ENCODE measurements at places on chromosomes 11 and 22.

- DNase-seq, result no peak
Observed at GRCh38 chr11:12473381-12473780, 96.0 kb downstream of the PARVA start.

GRCh38 chr11:64444838-64445441 lies 86.0 kb downstream of the RPS6KA4 start:
- no peak for DNase-seq

GRCh38 chr11:130408401-130408890 lies 20.0 kb downstream of the ADAMTS8 start:
- no peak for DNase-seq

DNA sequence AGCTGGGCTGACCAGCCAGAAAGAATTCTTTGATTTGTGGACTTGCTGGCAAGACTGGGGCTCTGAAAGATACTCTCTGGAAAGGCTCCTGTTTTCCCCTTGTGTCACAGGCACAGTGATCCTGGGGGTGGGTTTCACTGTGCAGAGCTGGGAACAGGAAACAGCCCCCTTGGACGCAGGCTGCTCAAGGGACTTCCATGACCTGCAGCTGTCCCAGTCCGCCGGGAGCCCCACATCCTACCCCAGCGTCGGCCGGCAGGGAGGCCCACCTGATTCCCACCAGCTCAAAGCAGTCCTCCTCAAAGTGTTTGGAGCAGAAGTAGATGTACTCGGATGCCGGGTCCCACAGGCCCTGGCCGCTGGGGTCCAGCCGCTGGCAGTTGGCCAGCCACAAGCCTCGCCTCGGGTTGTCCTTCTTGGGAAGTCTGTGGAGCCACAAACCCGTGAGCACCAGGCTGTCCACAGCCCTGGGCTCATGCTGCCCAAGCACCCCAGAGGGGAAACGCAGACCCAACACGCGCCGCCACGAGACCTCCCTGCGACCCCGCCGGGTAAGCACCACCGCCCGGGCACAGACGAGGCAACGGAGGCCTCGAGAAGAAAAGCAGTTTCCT lies 824 bp downstream of the THAP7 start:
- no peak for DNase-seq

DNA sequence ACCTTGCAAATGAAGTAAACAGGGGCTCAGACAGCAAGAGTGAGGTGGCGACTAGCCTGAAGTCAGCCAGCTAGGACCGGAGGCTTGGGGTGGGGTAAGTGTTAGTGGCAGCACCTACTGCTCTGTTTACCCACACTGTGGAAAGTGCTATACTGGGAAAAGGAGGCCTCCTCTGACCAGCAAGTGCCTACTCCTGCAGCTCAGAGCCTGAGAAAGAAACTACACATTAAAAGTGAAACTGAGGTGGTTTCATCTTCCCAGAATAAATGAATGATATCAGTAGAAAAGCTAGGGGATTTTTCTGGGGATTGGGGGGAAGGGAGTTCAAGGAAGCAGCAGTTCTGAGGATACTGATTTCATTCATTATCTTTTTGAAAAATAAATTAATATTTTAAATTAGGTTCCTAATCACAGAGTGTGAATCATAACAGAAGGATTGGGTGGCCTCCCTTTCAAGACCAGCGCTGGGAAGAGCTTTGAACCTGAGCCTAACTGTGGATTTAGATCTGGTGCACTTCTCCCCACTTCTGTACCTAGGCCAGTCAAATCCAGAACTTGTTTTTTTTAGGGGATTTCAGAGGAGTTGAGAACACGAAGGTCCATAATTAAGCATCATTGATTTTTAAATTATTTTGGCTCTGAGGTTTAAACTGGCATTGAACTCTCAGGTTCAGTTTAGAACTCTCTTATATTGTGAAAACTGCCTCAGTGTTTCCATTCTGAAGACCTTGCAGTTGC lies 48.1 kb upstream of the GRAMD1B start:
- DNase-seq, result no peak

- no peak for DNase-seq
Observed at GRCh38 chr11:64656862-64657261, 65.8 kb downstream of the SLC22A12 start.

- no peak for DNase-seq
Observed at GRCh38 chr11:134369656-134370525, 38.1 kb downstream of the GLB1L2 start.

DNA sequence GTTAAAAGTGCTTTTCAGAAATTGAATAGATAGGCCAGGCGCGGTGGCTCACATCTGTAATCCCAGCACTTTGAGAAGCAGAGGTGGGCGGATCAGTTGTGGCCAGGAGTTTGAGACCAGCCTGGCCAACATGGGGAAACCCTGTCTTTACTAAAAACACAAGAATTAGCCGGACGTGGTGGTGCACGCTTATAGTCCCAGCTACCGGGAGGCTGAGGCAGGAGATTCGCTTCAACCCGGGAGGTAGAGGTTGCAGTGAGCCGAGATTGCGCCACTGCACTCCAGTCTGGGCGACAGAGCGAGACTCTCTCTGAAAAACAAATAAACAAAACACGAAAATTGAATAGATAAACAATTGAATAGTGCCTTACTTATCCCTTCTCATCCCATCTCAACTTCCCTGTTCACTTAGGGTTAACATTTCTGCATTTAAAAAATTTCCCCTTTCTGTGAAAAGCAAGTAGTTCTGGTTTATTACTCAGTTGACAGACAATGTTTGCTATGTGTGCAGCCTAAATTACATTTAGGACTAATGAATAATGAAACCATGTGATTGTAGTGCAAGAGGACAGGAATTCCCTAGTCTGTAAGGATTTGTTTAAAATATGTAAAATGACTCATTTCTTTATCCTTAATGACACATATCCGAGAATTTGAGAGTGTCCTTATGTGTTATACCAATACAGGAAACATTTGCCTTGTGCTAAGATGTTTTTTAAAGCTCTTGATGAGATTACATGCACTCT lies 6.0 kb downstream of the RNF169 start:
- DNase-seq, result no peak

GRCh38 chr11:108307751-108308150 lies 84.9 kb downstream of the ATM start:
- DNase-seq, result no peak

- no peak for DNase-seq
Observed at GRCh38 chr11:12634329-12634728, 39.9 kb upstream of the TEAD1 start.

GRCh38 chr11:14687456-14687855 lies 43.9 kb downstream of the PDE3B start:
- DNase-seq, result no peak

- no peak for DNase-seq
Observed at GRCh38 chr11:74992852-74993251, 4.1 kb downstream of the NEU3 start.

DNA sequence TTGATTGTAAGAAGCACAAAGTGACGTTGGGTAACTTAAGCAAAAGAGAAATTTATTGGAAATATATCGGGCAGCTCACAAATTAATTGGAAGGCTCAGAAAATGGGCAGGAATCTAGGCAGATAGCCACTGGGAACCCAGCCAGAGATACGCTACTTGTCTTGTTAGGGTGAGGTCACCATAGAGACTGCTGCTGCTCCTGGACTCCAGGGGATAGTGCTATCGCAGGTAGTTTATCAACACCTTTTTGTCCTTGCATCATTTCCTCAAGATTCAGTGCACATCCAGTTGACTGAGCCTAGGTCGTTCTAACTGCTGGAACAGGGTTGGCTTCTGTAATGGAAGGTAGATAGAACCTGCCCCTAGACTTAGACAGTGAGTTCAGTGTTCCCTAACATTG lies 19.6 kb downstream of the AMOTL1 start:
- DNase-seq, result no peak

DNA sequence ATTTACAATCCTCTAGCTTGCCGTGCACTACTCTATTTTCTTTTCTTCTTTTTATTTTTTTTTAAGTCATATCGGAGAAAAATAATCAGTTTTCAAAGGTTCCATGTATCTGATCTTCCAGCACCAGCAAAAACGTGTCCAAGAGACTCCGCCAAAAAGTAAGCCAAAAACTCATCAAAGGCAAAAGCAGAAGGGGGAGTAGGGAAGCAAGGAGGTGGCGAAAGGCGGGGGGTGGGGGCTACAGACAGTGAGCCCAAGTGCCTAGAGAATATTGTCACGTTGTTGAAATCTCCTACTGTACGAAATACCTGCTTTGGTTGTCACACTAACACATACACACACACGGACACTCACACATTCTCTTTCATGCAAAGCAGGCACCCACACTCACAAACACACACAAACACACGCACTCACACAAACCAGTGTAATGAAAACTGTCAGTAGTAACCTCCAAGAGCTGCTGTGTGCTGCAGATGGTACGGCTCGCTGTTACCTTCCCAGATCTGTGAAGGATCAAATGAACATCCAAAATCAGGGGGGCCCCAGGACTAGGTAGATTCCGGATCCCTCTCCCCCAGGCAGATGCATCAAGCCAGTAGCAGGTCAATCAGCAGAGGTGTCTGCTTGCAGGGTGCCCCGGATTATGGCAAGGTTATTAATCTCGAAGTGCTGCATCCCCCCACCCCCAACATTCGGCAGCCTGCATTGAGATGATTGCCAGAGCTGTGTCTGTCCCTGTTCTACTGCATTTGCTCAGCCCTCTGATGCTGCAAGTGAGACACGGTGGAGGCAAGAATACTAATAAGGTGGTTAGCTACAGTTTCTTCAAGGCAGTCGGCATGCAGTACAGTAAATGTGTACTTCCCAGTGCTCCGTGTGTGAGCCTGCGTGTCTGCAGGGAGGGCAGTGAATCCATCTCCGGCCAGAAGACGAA lies at the start of gene LRRC4C:
Gene LRRC4C, minus strand, starts transcription at position 188 of the 937 bp plus-strand sequence.
- no peak for DNase-seq

DNA sequence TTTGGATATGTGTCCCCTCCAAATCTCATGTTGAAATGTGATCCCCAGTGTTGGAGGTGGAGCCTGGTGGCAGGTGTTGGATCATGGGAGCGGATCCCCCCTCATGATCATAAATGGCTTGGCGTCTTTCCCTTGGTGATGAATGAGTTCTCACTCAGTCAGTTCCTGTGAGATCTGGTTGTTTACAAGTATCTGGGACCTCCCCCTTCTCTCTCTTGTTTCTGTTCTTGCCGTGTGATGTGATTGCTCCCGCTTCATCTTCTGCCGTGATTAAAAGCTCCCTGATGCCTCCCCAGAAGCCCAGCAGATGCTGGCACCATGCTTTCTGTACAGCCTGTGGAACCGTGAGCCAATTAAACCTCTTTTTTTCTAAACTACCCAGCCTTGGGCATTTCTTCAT lies 102.2 kb downstream of the SEZ6L start:
- no peak for DNase-seq

DNA sequence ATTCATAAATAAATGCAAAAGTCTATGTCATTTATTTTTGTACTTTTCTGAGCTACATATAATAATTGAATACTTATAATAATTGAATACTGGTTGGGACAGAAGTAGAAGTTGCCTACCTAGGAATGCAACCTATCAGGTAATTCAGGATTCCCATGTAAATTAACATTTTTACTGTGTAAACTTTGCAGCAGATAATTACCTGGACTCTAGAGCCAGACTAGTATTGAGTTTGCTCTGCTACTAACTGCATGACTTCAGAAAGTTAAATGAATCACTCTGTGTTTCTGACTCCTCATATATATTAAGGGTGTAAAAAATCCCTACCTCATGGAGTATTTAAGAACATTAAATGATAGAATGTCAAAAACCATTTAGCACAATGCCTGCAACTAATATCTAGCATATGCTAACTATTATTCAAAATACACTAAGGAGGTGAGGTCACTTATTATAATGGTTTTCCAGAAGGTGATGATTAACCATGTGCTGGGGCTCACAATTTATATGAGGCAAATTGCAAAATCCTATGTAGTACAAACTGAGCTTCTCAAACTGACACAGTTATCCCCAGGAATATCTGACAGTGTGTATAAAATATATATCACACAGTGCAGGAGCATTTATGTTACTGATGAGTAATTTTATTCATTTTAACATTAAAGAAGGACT lies 138.1 kb upstream of the ANO3 start:
- DNase-seq, result no peak

DNA sequence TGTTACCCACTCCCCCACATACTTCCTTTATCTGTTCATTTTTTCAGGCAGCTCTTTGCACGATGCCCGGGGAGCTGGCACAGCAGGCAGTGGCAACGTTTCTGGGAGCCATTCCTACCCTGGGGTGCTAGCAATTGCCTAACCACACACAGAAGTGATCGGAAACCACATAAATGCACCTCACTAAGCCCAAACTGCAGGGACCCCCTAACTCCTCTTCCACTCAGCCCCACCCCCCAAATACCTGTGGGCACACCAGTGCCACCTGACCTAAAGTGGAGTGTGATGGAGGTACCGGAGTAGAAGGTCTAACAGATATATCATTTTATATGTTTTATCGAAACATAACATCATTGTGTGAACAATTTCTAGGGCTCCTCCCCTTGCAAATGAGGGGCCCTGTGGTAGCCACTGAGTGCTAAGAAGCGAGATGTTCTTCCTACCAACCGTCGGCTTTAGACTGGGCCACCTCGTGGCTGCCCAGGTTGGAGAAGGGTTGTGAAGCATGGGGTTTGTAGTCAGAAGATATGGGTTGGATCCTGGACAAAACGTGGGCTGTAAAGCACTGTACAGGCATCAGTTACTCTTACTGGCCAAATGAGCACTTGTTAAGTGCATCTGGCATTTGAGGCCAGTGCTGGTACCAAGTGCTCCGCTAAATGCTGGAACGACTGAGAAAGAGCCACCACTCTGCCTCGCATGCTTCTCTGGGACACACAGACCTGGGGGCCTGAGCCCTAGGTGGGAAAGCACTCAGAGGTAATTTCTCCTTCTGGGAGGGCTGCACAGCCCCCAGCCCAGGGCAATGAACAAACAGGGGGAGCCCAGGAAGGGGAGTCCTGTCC lies 2.8 kb downstream of the MRGPRD start:
- no peak for DNase-seq

DNA sequence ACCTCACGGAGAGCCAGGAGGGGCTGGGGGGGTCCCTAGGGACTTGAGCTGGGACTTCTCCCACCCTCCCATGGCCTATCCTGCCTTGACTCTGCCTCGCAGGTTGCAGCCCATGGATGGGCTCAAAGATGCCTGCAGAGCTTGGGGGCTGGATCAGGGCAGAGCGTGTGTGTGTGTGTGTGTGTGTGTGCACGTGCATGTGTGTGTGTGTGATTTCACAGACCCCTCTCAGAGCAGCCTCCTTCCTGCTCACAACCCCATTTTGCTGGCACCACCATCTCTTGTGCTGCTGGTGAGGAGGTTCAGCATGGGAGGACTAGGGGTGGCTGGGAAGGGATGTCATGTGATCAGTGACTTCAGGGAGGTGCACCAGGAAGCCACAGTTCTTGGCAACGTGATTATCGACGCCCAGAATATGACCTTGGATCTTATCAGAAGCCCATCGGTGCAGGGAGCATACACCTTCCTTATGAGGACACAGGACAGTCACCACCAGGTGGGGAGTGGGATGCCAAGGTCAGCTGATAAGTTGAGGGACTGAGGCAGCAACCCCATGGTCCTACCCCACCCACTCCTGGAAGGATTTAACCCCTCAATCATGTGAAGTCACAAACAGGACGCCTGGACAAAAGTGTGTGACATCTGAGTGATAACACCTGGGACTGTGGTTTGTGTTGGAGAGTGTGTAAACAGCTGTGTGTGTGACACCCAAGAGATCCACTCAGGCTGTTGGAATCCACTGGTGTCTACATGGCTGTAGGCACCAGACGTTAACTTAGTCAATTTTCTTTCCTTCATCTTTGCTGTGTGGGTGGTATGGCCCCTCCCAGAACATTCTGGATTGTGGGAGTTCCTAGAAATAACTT lies 1.8 kb upstream of the NAALADL1 start:
- no peak for DNase-seq
